Caudate nucleus (tissue), 63 donors: ENCODE measurements at places on chromosomes 13 and 19.

DNA sequence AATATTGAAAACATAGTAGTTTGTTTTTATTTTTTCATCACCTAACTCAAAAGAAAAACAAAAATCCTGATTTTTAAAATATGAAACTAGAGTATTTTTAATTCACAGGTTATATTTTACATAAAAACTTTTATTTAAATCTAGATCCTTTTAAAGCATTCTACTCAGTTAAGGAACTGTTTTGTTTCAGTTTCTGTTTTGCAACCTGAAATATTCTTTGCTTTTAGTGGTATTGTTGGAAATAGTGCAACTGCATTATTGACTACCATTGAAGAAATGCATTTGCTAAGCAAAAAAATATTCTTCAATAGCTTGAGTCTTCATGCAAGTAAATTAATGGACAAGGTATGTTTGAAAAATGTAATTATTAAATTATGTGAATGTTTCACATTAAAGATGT, 43.8 kb downstream of the COG6 start:
- no peak for DNase-seq

- no peak for DNase-seq
Observed at GRCh38 chr13:106498571-106498970, 36.9 kb downstream of the EFNB2 start.

GRCh38 chr19:46288896-46289588, 7.8 kb upstream of the HIF3A start:
- no peak for DNase-seq

DNA sequence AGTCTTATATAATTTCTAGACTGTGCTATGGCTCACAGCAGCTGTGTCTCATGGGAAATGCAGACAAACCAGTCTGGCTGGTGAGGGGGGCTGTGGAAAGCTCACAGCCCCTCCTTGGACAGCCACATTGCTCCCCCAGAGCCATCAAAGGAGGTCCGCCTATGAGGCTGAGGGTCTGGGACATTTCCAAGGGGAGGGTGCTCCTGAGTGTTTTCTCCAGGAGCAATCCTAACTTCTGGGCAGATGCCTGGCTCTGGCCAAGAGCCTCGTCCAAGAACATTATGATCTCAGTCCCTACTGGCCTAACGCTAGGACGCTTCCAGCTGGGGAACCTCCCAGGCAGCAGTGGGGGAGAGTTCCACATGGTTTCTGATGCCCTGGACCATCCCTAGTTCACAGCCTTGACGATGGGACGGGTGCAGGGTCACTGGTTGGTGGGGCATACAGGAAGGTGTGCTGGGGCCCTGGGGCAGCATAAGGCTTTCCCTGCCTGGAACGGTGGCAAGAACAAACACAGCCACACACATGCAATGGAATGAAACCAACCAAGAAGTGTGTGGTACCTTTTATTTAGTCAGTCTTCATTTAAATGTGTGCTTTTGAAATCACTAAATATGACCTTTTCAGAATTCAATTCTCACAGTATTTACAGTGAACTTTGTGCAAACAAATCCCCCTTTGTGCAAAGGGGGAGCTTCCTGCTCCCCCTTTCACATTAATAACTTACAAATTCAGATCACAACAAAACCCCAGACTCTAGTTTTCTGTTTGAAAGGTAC, 60.6 kb downstream of the CDADC1 start:
- DNase-seq, result peak; percentile 43

DNA sequence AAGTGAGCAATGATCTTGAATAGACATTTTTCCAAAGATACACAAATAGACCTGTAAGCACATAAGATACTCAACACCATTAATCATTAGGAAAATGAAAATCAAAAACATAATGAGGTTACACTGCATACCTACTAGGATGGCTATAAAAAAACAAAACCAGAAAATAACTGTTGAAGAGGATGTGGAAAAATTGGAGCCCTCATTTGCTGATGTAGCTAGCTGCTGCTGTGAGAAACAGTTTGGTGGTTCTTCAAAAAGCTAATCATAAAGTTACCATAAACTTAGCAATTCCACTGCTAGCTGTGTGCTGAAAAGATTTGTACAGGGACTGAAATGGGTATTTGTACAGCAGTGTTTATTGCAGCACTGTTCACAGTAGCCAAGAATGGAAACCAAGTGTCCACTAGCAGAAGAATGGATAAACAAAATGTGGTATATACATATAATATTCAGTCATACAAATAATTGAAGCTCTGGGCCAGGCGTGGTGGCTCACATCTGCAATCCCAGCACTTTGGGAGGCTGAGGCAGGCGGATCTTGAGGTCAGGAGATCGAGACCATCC, 46.2 kb downstream of the PDS5B start:
- DNase-seq, result no peak

DNA sequence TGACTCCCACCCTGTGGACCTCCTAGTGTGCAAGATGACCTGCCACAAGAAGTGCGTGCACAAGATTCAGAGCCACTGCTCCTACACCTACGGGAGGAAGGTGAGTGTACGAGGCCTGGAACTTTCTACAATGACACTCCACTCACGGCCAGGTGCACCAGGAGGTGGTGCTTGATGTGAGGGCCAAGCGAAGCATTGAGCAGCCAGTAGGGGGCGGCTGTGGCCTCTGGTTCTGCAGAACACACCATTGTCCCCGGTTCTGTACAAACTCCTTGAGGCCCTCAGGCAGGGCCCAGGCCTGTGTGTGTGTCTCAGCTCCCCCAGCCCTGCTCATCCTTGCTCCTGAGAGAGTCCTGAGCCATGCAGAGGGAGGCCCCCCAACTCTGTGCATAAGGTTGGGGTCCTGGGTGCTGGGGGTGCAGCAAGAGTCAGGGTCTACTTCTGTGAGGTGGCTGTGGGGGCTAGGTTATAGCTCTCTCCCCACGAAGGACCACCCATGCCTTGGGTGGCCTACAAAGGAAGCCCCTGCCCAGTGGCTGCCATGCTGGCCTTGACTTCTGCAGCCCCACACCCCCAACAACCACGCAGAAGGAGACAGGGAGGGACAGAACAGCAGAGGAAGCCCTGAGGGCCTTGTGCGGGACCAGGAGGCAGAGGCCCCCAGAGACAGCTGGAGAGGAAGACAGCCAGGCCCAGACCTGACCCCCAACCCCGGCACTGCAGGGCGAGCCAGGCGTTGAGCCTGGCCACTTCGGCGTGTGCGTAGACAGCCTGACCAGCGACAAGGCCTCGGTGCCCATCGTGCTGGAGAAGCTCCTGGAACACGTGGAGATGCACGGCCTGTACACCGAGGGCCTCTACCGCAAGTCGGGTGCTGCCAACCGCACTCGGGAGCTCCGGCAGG, 9.7 kb upstream of the USE1 start:
- DNase-seq, result no peak

DNA sequence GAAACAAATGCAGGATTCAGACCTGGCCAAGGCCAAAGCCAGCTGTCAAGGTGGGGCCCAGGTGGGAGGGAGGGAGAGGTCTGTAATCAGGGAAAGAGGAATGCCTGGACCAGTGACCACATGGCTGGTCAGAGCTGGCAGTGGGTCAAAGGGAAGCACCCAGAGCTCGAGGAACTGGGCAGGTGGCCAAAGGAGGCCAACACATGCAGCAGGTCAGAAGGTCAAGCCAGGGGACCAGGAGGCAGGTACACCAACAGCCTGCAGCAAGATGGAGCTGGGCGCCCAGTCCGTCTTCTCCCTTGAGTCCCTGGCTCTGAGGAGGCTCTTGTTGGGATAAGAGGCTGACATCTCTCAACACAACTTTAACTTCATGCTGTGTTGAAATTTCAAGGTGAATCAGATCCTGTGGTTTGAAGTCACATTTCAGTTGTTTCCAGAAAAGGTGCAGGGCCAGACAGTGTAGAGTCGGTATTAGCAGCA, 17.1 kb downstream of the GPATCH1 start:
- DNase-seq, result no peak

DNA sequence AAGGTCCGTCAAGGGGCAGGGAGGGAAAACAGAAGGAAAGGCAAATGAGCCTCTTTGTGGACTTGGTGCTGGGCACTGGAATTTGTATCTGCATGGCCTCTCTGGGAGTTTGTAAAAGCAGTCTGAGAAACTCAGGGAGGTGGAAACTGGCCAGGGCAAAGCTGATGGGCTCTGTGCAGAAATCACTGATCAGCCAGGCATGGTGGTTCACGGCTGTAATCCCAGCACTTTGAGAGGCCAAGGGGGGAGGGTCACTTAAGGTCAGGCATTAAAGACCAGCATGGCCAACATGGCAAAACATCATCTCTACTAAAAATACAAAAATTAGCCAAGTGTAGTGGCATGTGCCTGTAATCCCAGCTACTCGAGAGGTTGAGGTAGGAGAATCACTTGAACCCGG, 369.9 kb upstream of the ZNF507 start:
- DNase-seq, result no peak

- peak; percentile 82 for DNase-seq
Observed at GRCh38 chr19:57934820-57935665, at the start of gene ZNF418. ZNF418 (minus strand) TSS chr19:57935402; CDS start chr19:57933822, 1,580 bp downstream.

DNA sequence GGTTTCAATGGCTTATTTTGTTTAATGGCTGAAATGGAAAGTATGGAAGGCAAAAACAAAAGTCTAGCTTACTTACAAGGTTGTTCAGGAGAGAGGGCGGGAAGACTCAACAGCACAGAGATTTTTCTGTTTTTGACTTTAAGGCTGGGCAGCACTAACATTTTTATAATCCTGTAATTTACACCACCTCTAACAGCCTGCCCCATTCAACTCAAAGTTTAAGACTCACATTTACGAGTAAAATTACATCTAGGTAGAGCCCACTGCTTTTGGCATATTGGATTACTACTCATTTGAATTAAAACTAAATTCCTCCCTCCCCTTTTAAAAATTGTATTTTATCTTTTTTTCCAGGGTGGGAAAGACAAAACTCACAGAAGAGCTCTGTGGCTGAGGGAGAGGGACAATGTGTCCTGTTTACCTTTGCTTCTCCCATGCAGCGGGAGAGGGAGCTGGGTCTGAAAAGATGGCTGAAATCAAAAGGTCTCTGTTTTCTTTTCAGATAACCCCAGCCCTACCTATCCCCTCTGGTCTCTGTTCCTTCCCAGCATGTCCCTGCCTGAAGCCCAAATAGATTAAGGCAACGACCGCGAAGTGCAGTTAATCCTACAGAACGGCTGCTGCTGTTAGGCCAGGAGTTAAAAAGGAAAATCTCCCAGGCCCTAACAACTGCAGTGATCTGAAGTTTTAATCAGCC, 6.6 kb downstream of the EFNB2 start:
- DNase-seq, result no peak

- DNase-seq, result no peak
Observed at GRCh38 chr13:80203496-80203895, 137.4 kb downstream of the SPRY2 start.
